ENCODE measurements at places on chromosomes 1 and 21. TPM values are rescaled to one million over a fixed set of nuclear protein-coding genes. Genes with fewer than 3 reads are reported as not detected.

DNA sequence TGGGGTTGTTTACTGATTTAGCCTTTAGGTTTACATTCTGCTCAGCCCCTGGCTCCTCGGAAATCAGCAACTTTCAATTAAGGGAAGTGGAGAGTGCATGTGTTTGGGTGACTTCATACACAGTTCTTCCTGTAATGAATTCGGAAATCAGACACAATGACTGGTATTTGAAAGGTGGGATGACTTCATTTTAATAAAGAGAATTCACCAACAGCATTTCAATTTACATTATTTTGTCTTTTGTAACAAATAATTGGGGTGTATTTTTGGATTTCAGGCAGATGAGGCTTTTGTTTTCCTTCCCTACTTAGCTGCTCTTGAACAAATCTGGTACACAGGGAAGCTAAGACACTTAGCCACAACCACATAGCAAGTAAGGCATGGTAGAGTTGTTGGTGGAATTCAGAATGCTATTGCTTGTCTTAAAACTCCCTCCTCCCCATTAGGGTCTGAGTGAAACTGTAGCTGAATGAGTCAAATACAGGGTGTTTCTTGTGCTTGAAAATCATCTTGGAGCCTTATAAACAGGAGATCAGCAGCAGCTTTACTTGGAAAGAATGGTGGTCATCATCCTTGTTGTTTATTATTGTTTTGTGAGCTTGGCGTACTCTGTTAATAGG is 917 bp downstream of the STX12 start:
- peak overlapping the region; percentile 95 for H3K27ac ChIP-seq
- no peaks in the 10 kb centered on the region for H3K36me3 ChIP-seq
- H3K4me1 ChIP-seq = peaks cover 19% of the 10 kb centered on the region
- H3K4me3 ChIP-seq = peak overlapping the region; percentile 95
- DNase-seq = no peak

- no peak for DNase-seq
- no peaks in the 10 kb centered on the region for H3K27me3 ChIP-seq
- peaks cover 72% of the 10 kb centered on the region for H3K4me1 ChIP-seq
- no peaks in the 10 kb centered on the region for H3K36me3 ChIP-seq
Measured at GRCh38 chr1:206739411-206740076, 31.0 kb upstream of the IL19 start.

- H3K27me3 ChIP-seq = no peaks in the 10 kb centered on the region
- H3K36me3 ChIP-seq = no peaks in the 10 kb centered on the region
- no peaks in the 10 kb centered on the region for H3K4me1 ChIP-seq
- no peak overlapping the region for H3K4me3 ChIP-seq
- no peak overlapping the region for H3K27ac ChIP-seq
Measured at GRCh38 chr1:170694172-170694926, 30.4 kb downstream of the PRRX1 start.

GRCh38 chr1:235652364-235652763 is 2.8 kb upstream of the GNG4 start:
- no peaks in the 10 kb centered on the region for H3K36me3 ChIP-seq
- DNase-seq = no peak
- H3K27me3 ChIP-seq = peaks cover 40% of the 10 kb centered on the region
- H3K4me3 ChIP-seq = no peak overlapping the region
- no peak overlapping the region for H3K27ac ChIP-seq
- H3K4me1 ChIP-seq = peaks cover 14% of the 10 kb centered on the region

DNA sequence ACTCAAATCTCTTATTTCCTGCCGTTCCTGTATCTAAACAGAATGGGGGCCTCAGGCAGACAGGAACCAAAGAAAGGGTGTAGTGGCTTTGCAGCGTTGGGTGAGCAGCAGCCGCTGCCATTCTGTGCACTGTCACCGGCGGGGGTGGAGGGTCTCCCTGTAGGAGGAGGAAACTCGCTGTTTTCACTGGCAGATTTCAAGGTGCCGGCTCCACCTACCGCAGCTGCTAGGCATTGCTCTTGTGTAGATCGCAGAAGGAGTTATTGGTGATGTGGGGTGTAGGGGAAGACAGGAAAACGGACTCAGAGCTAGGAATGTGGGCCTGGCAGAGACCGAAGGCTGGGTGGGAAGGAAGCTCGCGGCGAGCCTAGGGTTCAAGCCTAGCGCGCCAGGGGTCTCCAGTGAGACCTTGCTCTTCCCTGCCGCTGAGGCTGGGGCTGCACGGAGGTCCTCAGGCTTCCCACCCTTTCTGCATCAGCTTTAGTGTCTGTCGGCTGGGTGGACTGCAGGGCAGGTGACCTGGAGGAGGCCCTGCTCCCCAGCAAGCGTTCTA is 20.8 kb downstream of the ATP5PO start:
- H3K4me3 ChIP-seq = peak overlapping the region; percentile 27
- H3K27ac ChIP-seq = no peak overlapping the region
- DNase-seq = peak; percentile 34
- H3K4me1 ChIP-seq = peaks cover 12% of the 10 kb centered on the region

DNA sequence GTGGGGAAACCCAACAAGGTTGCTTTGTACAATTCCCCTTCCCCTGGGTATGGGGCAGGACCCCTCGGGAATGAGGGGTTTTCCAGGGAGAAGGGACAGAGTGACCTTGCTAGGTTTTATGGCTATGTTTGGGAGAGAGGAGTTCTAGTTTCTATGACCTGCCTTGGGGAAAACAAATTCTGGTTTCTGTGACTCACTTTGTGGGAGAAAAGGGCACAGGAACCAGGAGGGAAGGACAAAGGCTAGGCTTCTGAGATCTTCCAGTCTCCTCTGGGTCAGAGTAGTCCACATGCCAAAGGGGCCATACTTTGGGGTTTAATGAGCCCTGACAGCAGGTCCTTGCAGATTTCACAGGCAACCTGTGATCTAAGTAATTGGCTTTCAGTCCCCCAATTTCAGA is 5.5 kb upstream of the PTGER3 start:
- no peaks in the 10 kb centered on the region for H3K36me3 ChIP-seq
- DNase-seq = no peak
- H3K4me1 ChIP-seq = no peaks in the 10 kb centered on the region
- no peak overlapping the region for H3K4me3 ChIP-seq

DNA sequence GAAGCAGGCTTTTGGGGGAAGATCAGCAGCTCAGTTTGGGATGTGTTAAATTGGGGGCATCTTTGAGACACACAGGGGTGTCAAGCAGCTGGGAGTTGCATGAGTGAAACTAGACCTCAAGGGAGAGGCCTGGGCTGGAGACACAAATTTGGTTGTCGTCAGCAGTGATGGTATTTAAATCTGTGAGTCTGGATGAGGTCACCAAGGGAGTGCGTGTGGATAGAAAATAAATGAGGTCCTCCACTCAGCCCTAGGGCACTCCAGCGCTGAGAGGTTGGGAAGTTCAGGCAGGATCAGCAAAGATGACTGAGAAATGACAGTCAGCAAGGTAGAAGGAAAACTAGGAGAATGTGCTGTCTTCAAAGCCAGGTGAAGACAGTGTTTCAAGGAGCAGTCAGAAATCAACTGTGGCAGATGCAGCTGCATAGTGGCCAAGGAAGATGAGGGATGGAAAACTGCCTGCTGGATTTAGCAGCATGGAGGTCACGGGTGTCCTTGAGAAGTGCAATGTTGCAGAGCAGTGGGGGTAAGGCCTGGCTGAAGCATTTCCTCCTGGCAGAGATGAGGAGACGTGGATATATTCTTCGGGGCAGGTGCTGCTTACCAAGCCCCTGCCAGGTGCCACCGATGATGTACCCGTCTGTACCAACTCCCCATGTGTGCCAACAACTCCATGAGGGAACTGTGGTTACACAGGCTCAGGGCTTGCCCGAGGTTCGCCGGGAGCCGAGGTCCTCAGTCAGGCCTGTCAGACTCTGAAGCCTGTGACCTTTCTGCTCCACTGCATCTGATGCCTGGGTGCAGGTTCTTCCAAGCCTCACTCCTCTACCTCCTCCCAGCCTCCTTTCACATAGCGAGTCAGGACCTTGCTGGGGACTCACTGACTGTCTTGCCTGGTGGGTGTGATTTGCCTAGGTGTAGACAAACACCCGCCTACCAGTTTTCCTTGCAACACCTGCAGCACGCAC is 11.3 kb downstream of the MAP7D1 start:
- H3K4me1 ChIP-seq = peaks cover 44% of the 10 kb centered on the region
- no peaks in the 10 kb centered on the region for H3K27me3 ChIP-seq
- DNase-seq = no peak
- peaks cover 25% of the 10 kb centered on the region for H3K36me3 ChIP-seq

GRCh38 chr1:40620586-40621210 is 44.8 kb downstream of the RIMS3 start:
- no peaks in the 10 kb centered on the region for H3K36me3 ChIP-seq
- no peak for DNase-seq
- no peak overlapping the region for H3K4me3 ChIP-seq
- H3K4me1 ChIP-seq = no peaks in the 10 kb centered on the region
- no peak overlapping the region for H3K27ac ChIP-seq
- H3K27me3 ChIP-seq = no peaks in the 10 kb centered on the region

- H3K4me3 ChIP-seq = no peak overlapping the region
- no peak overlapping the region for H3K27ac ChIP-seq
- H3K4me1 ChIP-seq = no peaks in the 10 kb centered on the region
Measured at GRCh38 chr1:22229379-22229778, 86.5 kb upstream of the WNT4 start.

GRCh38 chr1:57163325-57163724 is 197.5 kb upstream of the C8B start:
- H3K4me3 ChIP-seq = no peak overlapping the region
- no peaks in the 10 kb centered on the region for H3K4me1 ChIP-seq
- H3K27me3 ChIP-seq = no peaks in the 10 kb centered on the region
- H3K27ac ChIP-seq = no peak overlapping the region
- H3K36me3 ChIP-seq = no peaks in the 10 kb centered on the region

DNA sequence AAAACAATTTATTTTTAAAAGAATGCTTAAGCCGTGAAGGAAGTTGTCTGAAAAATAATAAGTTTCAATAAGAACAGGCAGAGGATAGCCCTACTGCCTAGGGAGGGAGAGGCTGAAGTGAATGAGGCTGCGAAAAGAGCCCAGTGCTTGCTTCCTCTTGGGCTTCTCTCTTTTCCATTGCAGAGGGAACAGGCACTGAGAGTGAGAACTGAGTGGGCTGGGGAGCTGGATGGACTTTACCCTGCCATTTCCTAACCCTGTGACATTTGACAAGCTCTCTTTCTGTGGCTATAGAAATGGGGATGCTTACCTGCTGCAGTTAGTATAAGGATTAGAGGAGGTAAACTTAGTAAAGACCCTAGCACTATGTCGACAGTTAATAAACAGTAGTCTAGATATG is 30.0 kb downstream of the TENT5C start:
- no peak for DNase-seq
- H3K4me3 ChIP-seq = no peak overlapping the region
- no peaks in the 10 kb centered on the region for H3K27me3 ChIP-seq
- no peaks in the 10 kb centered on the region for H3K36me3 ChIP-seq

DNA sequence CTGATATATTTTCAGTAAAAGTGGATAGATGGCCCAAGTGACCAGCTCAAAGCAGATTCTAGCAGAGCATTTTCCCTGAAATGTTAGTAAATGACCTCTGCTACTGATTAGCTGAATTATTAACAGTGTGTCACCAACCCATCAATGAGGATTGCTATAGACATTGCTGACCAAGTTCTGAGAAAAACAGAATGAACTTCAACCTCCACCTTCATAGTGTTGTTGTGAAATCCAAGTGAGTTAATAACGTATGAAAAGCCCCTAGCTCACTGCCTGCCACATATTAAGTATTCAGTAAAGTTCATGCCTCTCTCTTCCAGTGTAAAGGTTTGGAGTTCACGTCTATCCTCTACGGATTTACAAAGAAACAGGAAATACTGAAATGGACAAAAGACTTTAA is 15.8 kb downstream of the PLPP3 start:
- H3K4me3 ChIP-seq = no peak overlapping the region
- H3K27ac ChIP-seq = no peak overlapping the region
- no peaks in the 10 kb centered on the region for H3K36me3 ChIP-seq
- no peaks in the 10 kb centered on the region for H3K27me3 ChIP-seq
- no peak for DNase-seq

- H3K4me3 ChIP-seq = no peak overlapping the region
- no peaks in the 10 kb centered on the region for H3K36me3 ChIP-seq
- no peaks in the 10 kb centered on the region for H3K27me3 ChIP-seq
- H3K4me1 ChIP-seq = peaks cover 28% of the 10 kb centered on the region
Measured at GRCh38 chr1:179030130-179030529, 4.4 kb downstream of the FAM20B start.

GRCh38 chr1:157785248-157785647 is 8.3 kb upstream of the FCRL2 start:
- H3K36me3 ChIP-seq = no peaks in the 10 kb centered on the region
- no peaks in the 10 kb centered on the region for H3K4me1 ChIP-seq
- no peaks in the 10 kb centered on the region for H3K27me3 ChIP-seq

GRCh38 chr21:39664586-39664985 is 51.8 kb downstream of the B3GALT5 start:
- no peak for DNase-seq
- no peak overlapping the region for H3K4me3 ChIP-seq
- H3K36me3 ChIP-seq = no peaks in the 10 kb centered on the region
- no peak overlapping the region for H3K27ac ChIP-seq
- no peaks in the 10 kb centered on the region for H3K4me1 ChIP-seq
- no peaks in the 10 kb centered on the region for H3K27me3 ChIP-seq

DNA sequence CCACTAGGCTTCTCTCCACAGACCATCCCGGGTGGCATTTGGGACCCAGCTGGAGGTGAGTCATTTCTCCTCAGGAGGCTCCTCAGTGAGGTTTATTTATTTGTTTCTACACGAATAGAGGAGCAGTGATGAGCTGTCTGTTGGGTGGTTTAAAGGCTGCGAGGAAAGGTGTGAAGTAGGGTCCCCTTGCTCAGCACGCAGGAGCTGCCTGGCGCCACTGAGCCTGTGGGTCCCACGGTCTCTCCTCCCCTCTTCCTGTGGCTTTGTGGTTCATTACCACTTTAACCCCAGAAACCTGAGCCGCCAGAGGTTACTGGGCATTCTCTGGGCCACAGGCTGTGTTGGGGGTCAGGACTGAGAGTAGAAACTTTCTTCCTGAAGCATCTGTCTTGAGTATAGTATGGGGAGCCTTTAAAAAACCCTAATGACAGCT is 39.9 kb downstream of the IL6R start:
- DNase-seq = no peak
- peaks cover 56% of the 10 kb centered on the region for H3K4me1 ChIP-seq
- H3K36me3 ChIP-seq = peaks cover 10% of the 10 kb centered on the region
- H3K27me3 ChIP-seq = no peaks in the 10 kb centered on the region
- no peak overlapping the region for H3K27ac ChIP-seq
- no peak overlapping the region for H3K4me3 ChIP-seq

GRCh38 chr1:9373619-9374018 is 80.9 kb downstream of the SPSB1 start:
- no peak overlapping the region for H3K4me3 ChIP-seq
- no peaks in the 10 kb centered on the region for H3K27me3 ChIP-seq
- H3K27ac ChIP-seq = no peak overlapping the region
- DNase-seq = no peak
- no peaks in the 10 kb centered on the region for H3K36me3 ChIP-seq
- H3K4me1 ChIP-seq = peaks cover 1% of the 10 kb centered on the region

- no peaks in the 10 kb centered on the region for H3K36me3 ChIP-seq
- no peak overlapping the region for H3K4me3 ChIP-seq
- H3K27me3 ChIP-seq = no peaks in the 10 kb centered on the region
- no peaks in the 10 kb centered on the region for H3K4me1 ChIP-seq
- no peak for DNase-seq
Measured at GRCh38 chr21:35933466-35933865, 126.9 kb downstream of the SETD4 start.

Gene WNT2B
- 0.13 TPM for total RNA-seq

Gene SYNC
- not detected for total RNA-seq

Gene FAAH
- total RNA-seq = 4.5 TPM

Gene OR14K1
- not detected for total RNA-seq

Gene FAM43B
- total RNA-seq = not detected

Gene ABCA4
- not detected for total RNA-seq

Gene GCSAML
- total RNA-seq = 0.11 TPM

Gene KRTAP12-2
- total RNA-seq = not detected

Gene LCE2C
- total RNA-seq = not detected

Gene LRRN2
- total RNA-seq = not detected

Gene DDR2
- total RNA-seq = 0.13 TPM

Gene NFASC
- total RNA-seq = 0.11 TPM

Measured in CD8-positive, alpha-beta memory T cell (primary cell).